ENCODE measurements at places on chromosomes 7 and 10.

GRCh38 chr10:48249763-48250351 is 24.6 kb downstream of the FRMPD2 start:
- no peak for DNase-seq

- no peak for DNase-seq
Observed at GRCh38 chr7:133183042-133183794, 69.7 kb upstream of the EXOC4 start.

DNA sequence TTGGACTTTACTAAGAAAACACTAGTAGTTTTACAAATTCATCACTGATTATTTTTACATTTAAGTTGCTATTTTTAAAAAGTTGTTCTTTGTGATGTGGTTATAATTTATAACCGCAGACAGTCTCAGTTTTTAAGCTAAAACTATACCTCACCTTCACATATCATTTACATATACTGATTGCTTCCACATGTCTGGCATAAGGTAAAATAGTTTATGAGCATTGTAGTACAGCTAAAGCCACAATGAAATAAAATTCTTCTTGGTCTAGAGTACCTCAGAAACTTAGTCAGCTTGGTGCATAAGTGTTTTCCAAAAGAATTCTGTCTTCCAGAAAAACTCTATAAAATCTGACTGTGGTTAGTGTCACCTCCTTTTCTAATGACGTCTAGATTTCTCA is 13.0 kb downstream of the SEMA3A start:
- no peak for DNase-seq

- no peak for DNase-seq
Observed at GRCh38 chr7:4602905-4603842, 78.9 kb upstream of the FOXK1 start.

DNA sequence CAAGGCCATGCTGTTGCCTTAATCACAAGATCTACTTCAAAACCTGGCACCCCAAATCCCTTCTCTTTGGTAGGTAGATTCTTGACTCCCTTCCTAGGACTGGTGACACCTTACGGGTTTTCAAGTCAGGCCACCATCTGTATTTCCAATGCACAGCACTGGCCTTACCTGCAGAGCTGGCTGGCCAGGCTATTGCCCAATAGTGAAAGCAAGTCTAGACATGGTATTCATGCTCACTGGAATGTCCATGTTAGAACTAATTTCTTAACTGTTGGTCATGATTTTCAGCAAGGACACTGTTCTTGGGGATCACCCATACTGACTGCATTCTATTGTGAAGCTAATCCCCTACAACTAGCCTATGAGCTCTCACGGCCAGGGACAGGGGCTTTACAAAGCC is 313.1 kb upstream of the RNF32 start:
- no peak for DNase-seq

DNA sequence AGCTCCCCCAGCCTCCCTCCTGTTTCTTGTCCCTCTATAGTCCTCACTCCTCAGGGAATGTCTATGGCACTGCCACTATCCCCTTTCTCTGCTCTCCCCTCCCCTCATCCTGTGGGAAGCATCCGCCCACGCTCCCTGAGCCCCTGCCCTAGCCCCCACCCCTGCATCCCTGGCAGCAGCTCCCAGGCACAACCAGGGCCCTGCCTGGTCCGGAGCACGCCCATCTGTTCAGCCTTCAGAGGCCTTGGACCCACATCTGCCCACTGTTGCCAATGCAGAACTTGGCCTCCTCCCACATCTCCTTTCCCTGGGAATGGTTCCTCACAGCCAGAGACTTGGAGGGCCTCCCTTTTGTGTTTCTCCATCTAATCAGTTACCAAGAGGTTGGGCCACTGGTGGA is 20.4 kb upstream of the TBRG4 start:
- no peak for DNase-seq

DNA sequence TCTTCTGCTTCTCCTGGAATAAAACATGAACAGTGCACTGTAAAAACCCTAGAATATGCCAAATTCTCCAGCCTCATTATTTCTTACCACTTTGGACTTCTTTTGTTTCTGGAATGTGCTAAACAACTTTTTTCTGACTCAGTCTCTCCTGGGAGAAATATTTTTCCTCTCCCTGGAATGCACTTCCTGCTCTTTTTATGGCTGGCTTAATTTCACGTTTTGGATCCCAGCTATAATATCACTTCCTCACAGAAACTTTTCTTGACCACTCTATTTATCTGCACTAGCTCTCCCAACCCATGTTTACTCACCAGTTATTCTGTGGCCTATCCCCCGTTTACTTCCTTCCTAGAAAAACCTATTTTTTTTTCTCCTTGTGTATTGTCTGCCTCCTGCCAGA is 26.7 kb downstream of the ABCB5 start:
- DNase-seq: no peak

DNA sequence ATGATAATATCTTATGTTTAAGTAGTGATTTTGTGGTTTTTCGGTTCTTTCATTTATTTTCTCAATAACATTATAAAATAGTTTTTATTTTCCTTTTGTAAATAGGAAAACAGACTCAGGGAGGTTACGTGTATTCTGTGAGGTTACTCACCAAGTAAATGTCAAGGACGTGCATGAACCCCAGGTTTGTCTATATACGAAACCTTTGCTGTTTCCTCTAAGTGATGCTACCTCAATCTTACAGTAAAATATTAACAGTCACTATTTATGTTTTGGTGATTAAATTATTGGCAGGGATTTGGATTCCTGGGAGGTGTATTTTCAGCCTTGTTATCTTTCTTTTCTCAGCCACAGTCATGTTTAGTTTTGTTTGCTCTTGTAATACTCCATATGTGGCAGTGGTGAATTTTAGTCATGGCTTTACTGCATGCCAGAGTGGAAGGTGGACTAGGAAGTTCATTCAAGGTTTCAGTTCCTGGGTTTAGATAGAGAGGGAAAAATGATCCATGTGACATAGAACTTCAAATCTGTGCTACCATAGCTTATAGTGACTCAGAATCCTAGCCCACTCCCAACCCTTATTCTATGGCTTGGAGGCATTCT is 139.9 kb downstream of the ARL4A start:
- DNase-seq: no peak

DNA sequence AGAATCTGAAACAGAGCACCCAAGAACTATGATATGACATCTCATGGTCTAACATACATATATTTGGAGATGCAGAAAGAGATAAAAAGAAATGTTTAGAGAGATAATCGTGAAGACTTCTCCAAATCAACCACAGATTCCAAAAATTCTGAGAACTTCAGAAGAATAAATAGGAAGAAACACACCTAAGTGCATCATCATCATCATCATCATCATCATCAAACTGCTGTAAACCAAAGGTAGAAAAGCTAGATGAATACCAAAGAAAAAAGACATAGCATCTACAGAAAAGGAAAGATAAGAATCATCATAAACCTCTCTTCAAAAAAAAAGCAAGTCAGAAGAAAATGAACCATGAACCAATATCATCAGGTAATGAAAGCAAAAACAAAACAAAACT is 124.2 kb downstream of the PPP1R3A start:
- DNase-seq: no peak

DNA sequence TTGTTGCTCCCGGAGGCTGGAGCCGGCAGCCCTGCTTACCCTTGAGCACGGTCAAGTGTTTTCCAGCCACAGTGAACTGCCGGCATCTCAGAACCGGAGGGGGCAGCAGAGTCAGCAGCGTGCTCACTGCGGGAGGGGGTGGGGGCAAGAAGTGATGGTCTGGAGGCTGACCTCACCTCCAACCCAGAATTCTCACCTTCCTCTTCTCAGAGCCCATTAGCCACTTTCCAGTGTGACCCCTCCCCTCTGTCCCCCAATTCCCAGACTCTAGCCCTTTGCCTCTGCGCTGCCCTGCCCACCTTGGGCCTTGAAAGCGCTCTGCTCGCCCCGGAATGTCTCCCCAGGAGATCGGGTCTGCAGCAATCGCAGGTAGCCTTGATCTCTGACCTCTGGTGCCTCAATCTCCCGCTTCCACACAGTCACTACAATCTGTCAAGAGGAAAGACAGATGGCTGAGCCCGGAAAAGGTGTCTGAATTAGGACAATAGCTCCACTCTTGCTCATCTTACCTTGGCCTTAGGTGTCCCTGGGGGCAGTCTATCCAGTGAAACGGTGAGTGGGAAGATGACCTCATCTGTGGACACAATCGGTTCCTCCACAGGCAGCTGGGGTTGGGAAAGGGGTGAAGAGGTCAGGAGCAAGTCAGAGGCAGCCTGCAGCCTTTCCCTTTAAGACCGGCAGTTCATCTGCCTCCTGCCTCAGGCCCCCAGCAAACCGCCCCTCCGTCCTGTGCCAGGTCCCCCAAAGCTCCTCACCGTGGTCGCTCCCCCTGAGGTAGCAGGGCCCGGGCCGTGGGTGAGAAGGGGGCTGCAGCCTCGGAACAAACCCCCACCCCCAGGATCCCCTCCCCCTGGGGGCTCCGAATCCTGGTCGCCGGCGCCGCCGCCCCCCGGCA is 942 bp downstream of the TRAPPC14 start:
- no peak for DNase-seq

- no peak for DNase-seq
Observed at GRCh38 chr7:157205438-157205837, 66.7 kb downstream of the UBE3C start.

GRCh38 chr7:88233828-88234227 is 14.0 kb upstream of the SRI start:
- DNase-seq: no peak

DNA sequence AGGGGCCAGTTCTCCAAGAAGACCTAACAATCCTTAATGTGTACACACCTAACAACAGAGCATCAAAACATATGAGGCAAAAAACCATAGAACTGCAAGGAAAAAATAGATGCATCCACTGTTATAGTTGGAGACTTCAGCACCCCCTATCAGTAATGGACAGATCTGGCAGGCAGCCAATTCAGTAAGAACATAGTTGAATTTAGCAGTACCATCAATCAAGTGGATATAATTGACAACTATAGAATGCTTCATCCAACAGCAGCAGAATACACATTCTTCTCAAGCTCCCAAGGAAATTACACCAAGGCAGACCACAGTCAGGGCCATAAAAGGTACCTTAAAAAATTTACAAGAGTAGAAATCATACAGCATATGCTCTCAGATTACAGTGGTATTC is 42.2 kb downstream of the POLL start:
- DNase-seq: no peak

DNA sequence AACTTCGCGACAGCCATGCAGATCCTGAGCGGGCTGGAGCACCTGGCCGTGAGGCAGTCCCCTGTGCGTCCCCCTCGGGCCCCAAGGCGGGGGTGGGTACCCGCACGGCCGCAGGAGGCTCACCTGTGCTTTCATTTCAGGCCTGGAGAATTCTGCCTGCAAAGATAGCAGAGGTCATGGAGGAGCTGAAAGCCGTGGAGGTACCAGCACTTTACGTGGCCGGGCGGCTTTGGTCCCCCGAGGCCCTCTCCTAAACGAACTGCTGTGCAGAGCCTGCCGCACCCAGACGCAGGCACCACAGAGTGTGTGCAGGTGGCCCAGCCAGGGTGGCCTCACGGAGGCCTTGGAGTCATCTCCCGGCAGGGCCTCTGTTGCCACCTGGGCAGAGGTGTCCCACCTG is 11.1 kb upstream of the UTF1 start:
- no peak for DNase-seq

GRCh38 chr10:13349463-13350274 is 1.6 kb upstream of the SEPHS1 start:
- no peak for DNase-seq

DNA sequence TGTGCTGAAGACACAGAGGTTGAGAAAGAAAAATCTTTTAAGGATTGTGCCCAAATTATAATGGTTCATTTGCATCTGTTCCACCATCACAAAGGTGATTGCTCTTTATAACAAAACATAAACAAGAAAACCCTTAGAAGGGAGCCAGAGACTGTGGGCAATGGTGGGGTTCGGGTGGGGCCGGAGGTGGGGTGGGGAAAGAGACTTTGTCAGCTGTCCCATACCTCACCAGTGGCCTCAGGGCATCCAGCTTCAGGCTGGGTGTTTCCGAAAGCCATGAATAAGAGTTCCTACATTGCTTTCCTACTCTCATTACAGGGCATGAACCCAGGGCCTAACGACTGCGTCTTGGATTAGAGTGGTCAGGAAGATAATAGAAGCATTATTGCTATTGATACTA is 227.9 kb downstream of the PHTF2 start:
- DNase-seq: no peak

DNA sequence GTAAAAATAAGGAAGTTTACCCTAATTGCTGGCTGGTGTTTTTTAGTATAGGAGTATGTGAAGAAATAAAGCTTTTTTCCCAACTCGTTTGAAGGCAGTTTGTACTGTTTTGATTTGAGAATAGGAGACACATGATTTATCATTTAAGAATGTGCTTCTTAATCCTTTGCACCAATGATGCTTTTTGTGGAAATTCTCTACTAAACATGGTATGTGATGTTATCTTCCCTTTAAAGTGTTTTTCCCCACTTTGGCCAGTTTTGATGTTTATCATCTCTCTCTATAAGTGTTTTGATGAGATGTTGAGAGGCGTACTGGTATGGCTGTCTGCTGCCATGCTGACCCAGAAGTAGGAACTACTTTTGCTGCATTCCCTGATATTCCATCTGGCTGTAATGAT is 85.1 kb downstream of the SUGCT start:
- DNase-seq: no peak

DNA sequence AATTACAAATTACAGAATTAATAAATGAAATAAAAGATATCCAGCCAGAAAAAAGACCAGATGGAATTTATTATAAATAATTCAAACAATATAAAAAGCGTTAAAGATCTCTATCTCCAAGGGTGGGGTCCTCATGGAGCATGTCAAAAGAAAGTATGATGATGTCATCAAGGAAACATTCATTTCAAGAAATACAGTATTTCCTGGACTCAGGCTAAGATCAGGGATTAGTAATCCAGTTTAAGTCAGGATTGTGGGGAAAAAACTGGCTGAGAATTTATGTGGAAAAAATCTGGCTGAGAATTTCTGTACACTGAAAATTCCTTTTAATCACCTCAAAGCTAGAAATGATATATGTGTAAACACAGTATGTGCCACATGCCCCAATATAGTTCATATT is 1075.3 kb downstream of the XPNPEP1 start:
- DNase-seq: no peak

DNA sequence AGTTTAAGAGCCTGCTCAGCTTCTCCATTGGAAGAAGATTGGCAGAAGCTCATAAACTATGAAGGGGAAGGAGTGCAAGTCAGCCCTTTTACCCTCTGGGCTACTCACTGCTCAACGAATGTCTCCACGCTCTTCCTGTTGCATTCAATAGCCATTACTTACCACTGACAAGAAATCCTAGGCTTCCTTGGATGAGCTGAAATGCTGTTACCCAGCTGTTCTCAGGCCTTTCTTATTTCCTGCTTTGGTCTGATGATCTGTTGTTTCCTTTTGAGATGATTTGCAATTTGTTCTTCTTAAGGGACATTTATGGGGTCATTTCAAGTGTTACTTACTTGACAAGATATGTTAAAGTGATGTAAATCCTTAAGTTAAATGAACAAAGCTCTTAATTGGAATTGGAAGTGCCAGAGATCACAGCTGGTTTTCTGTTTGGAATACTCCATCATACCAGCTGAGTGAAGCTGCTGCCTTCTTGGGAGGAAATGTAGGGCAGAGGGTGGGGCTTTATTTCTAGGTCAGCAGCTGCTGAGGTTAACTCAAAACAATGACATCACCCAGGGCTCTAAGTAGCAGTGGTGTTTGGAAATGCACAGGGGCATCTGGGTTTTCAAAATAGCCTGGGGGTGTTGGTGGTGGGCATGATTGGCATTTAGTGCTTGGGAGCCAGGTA is 170.0 kb downstream of the PRKCQ start:
- no peak for DNase-seq

- no peak for DNase-seq
Observed at GRCh38 chr7:123004931-123005330, 9.4 kb upstream of the TAS2R16 start.
